ENCODE measurements at places on chromosomes 1 and 21.

- DNase-seq, result peak; percentile 28
These were observed 581 bp downstream of the SSU72 start for GRCh38 chr1:1573843-1574720.

DNA sequence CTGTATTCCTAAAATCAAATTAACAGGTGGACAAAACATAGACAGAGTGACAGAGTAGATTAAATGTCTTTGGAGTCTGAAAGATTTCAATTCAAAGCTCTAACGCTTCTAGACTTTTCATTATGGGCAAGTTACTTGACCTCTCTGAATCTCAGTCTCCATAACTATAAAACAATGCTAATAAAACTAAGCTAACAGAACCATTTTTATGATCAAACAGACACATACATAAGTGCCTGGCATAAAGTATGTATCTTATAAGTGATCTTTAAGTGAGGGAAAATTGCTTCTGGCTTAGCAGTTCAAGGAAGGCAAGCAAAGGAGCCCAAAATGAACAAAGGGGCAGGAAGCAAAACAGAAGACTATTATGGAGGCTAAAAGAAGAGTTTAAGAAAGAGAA lies 216.8 kb upstream of the TNR start:
- no peak for DNase-seq

GRCh38 chr21:16318651-16319300 lies 589.0 kb downstream of the USP25 start:
- no peak for DNase-seq

DNA sequence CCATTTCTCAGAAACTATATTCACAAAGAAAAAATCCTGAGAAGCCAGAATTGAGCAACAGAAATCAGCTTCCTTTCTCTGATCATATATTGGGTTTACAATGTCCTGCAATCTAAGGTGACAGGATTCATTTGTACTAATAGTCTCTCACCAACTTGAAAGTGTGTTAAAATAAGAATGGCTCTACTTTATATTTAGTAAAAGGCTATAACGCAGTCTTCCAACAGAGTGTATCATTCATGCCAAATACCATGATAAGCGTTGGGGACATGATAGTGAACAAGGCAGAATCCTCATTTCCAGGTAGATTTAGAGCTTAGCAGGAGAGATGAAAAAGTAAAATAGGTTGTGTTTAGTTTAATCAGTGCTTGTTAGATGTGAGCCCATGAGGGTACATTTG lies 519.2 kb upstream of the ZRANB2 start:
- no peak for DNase-seq

DNA sequence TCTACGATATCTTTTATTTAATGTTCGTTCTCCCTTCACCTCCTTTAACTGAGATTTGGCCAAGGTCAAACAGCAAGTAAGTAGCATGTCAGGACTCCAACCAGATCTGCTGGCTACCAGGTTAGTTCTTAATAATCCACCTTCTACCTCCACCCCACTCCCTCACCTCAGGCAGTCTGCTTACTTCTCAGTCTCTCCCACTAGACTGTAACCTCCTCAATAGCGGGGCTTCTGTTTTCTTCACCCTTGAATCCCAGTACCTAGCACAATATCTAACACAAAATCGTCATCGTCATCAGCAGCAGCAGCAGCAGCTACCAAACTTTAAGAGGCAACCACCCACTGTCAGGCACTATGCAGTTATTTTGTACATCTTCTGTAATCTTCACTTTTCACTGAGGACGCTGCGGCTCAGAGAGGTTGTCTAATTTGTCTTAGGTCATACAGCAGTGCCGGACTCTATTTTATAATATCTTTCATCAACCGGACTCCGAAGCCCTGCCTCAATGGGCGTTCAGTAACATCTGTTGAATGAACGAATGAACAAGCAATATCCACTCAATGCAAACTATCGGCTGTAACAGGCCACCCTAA lies 859 bp upstream of the MAGI3 start:
- DNase-seq, result no peak

- peak; percentile 35 for DNase-seq
These were observed 6.6 kb upstream of the RNU1-2 start for GRCh38 chr1:16888860-16889816.

GRCh38 chr21:41932191-41932575 lies 21.6 kb downstream of the C2CD2 start:
- DNase-seq, result no peak

DNA sequence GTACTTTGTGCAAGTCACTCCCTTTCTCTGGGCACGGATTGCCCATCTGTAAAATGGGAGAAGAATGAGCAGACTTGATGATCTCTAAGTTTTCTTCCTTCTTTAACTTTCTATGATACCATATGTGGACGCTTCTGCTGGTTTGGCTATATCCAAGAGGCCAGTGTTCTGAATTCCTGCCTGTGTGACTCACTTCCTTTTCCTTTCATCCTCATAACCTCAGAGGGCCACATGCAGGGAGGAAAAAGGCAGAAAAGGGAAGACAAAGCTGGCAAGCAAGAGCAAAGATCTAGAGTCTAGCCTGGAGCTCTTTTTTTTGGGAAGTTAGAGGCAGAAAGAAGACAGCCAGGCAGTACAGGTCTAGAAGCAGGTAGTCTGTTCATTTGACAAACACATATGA lies 151.2 kb downstream of the OMA1 start:
- no peak for DNase-seq

DNA sequence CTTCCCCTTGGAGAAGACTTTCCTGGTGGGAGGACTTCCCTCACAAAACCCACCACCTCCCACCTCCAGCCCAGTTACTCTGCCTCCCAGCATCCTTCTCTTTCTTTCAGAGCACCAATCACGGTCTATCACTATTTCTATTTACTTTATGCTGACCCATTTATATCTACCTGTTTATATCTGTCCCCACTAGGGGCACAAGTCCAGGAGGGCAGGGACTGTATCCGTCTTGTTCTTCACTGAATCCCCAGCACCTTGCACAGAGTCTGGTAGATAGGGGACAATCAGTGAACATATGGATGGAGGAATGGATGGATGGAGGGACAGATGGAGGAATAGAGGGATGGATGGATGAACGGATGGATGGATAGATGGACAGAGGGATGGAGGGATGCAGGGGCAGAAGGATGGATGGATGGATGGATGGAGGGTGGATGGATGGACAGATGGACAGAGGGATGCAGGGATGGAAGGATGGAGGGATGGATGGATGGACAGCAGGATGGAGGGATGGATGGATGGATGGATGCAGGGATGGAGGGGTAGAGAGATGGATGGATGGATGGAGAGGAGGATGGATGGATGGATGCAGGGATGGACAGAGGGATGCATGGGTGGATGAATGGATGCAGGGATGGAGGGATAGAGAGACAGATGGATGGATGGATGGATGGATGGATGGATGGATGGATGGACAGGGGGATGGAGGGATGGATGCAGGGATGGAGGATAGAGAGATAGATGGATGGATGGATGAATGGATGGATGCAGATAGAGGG lies 5.5 kb downstream of the C1QB start:
- DNase-seq, result no peak

GRCh38 chr1:170685166-170685565 lies 21.2 kb downstream of the PRRX1 start:
- no peak for DNase-seq

- DNase-seq, result no peak
These were observed 35.7 kb upstream of the MTR start for GRCh38 chr1:236759252-236759859.

DNA sequence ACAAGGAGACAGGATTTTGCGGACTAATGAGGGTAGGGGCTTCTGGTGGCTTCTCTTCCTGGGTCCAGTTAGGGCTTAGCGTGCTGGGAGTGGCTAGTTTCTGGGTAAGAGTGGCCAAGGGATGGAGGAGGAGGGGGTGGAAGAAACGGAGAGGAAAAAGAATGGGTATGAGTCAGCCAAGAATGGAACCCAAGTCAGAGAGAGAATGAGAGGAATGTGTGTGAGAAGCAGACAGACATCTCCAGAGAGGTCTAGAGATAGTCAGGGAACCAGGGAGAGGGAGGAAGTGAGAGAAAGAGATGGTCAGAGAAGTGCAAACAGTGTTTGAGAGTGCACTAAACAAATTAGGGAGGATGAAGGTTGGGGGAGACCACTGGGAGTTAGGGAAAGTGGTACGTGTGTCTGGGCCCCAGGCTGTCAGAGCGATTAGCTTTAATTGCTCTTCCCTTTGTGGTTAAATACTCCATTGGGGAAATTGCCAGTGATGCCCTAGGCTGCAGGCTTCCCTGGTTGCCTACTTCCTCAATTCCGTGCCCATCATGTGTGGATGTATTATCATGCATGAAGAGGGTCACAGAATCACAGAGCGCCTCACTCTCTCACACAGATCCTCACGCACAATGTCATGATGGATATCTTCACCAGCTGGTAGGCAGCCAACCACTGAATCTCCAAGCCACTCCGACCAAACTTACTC lies 1.4 kb downstream of the PEA15 start:
- DNase-seq, result no peak

DNA sequence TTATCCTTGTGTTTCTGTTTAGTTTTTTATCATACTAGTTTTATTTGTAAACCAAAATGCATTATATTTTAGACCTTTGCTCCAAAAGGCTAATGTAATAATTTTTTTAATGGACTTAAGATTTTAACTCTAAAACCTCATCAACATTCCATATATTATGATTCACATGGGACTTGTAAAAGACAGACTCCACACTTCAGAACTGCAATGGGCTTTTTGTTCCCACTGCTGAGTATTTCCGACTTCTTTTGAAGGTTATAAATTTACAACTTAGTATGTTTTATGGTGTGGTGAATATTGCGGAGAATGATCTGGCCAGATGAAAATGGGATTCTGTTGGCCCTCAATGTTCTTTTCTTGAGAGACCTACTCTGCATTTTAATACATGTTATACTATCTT lies 678.5 kb downstream of the USP25 start:
- no peak for DNase-seq

DNA sequence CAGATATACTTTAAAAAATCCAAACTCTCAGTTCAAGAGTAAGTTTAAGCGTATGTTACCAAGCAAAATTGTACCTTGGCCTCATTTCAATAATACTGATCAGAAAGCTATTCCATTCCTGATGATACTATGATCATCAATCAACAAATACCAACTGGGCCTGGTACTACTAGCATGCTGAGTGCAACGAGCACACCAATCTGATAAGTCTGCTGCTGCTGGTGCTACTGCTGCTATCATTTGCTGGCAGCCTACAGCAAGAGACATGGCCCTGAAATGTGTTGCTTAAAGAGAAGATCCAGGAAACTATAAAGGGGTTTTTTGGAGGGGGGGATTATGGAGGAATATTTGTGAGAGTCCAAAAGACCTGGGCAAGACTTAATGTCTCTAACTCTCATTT lies 39.7 kb downstream of the NME7 start:
- no peak for DNase-seq

- DNase-seq, result no peak
These were observed 11.7 kb downstream of the ADAMTS1 start for GRCh38 chr21:26833460-26833939.

- DNase-seq, result no peak
These were observed 146.4 kb downstream of the NOS1AP start for GRCh38 chr1:162215902-162216301.

DNA sequence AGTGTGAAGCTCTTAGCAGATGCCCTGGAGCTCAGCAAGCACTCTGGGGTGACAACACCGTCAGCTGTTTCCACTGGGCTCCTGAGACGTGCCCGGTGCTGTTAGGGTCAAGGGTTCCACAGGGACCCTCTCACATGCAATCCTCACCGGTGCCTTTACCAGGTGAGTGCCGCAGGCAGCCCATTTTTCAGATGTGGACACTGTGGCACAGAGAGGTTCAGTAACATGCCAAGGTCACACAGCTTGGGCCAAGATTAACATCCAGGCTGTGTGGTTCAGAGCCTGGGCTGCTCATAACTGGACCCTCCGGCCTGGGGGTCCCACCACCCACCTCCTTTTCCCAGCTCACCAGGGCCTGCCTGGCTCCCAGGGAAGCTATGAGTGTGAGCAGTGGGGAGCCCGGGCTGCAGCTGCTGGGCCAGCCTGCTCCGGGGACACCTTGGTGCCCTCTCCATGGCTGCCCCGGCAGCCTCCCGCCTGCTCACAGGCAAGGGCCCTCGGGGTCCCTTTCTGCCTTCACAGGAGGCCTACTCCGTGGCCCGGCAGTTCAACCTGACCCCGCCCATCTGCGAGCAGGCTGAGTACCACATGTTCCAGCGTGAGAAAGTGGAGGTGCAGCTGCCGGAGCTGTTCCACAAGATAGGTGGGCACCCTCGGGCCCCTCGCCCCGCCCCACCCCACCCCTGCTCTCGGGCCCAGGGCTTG lies 49.3 kb downstream of the KCNAB2 start:
- DNase-seq, result no peak

DNA sequence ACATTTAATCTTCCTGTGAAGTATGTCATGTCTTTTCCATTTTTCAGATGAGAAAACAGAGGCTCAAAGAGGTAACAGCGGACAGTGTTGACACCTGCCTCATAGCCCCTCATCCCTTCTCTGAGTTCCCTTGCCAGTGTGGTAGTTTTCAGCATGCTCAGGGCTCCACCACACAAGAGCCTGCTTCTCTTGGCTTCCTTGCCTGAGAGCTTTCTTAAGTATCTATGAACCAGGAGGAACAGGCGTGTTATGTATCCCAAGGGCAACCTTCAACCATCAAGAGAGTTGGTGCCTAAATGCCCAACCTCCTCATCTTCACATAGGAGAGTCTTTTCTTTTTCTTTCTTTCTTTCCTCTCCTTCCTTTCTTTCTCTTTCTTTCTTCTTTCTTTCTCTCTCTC lies 5.9 kb upstream of the PAFAH2 start:
- no peak for DNase-seq

- no peak for DNase-seq
These were observed 321.7 kb upstream of the USP25 start for GRCh38 chr21:15408089-15408488.
